ENCODE measurements at places on chromosomes 11 and 22. TPM values are rescaled to one million over a fixed set of nuclear protein-coding genes. Genes with fewer than 3 reads are reported as not detected.

DNA sequence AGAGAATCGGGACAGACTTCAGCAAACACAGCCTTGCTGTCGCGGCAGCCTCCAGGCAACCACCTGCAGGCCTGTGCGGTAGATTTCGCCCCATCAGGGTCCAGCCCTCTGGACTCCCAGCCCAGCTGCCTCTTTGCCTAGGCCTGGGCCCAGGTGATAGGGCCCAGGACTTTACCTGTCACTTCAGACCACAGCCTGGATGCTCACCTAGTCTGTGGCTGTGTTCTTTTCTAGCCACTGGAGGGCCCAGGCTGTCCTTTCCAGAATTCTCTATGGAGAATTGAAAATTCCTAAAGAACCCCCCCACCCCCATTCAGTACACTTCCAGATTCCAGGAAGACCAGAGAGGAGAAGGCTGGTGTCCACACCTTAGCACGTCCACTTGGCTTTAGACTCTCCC lies 30.6 kb upstream of the RAB1B start:
- DNase-seq = no peak

DNA sequence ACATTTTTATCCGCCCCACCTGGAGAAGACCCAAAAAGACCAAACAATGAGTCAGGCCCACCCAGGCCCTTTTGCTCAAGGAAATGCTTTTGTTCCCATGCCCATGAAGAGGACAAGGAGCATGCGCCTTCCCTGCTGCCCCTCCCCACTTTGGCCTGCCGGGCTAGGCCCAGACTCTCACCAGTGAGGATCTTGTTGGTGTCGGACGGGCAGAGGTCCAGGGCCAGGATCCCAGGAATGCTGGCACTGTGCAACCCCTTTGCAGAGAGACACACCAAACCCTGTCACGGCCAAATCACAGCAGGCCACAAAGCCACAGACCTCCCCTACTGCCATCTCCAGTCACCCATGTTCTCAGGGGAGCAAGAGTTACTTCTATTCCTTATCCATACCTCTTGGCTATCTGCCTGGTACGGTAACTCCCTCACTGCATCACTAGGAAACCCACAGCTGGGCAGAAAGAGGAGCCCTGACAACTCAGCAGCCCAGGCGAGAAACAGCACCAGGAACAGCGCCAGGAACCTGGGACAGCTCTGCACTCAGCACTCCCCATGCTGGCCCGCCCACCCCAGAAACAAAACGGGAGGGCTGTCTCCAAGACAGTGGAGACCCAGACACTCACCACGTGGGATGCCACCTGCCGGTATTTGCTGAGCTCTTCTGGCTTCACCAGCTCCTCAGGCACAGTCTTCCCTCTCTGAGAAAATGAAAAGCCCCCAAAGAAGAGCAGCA lies 5.5 kb downstream of the PRPF19 start:
- no peak for DNase-seq

Gene MIAT
- polyA plus RNA-seq = 0.97 TPM

Gene CD3E
- polyA plus RNA-seq = 0.94 TPM

- DNase-seq = no peak
These were observed 5.9 kb upstream of the ARL14EP start for GRCh38 chr11:30317030-30317429.

Gene PKNOX2
- polyA plus RNA-seq = 13.0 TPM

DNA sequence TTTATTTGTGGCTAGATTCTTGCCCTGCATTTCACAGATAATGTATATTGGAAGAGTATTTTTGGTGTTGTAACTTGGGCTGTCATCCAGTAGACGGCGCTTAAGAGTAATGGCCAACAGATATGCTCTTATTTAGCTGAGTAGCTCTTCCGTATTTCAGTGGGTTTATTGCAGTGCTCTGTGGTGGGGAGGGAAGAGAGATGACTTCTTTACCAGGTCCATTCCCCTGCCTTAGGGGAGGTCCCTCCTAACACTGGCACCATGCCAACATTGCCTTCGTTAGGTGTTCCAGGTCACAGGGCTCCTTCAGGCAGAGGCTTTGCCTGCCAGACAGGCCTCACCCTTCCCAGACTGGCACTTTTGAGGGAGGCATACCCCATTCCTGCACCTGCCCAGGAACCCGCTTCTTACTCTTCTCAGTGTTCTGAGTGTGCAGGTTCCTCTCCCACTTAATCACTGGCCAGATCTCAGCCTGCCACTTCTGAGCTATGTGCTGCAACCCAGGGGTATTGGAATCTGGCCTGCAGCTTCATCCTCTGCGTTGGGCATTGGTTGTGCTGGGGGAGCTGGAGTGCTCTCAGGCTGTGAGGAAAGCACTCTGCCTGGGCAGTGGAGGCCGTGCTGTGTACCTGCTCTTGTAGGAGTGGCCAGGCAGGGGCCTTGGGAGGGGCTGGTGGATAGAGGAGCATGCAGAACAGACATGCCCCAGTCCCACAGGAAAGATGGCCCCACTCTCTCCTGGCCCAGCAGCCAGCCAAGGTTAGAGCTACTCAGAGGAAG lies 29.4 kb upstream of the SLN start:
- DNase-seq = no peak

DNA sequence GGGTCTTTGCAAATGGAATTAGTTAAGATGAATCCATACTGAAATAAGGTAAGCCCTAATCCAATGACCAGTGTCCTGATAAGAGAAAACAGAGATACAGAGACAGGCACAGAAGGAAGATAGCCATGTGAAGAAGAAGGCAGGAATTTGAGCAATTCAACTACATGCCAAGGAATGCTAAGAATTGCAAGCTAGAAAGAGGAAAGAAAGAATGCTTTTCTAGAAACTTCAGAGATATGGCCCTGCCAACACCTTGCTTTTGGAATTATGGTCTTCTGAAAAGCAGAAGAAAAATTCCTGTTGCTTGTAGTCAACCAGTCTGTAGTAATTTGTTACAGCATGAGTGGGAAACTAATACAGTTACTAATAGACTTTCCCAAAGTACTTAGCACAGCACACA lies 111.3 kb downstream of the SLC17A6 start:
- DNase-seq = no peak

DNA sequence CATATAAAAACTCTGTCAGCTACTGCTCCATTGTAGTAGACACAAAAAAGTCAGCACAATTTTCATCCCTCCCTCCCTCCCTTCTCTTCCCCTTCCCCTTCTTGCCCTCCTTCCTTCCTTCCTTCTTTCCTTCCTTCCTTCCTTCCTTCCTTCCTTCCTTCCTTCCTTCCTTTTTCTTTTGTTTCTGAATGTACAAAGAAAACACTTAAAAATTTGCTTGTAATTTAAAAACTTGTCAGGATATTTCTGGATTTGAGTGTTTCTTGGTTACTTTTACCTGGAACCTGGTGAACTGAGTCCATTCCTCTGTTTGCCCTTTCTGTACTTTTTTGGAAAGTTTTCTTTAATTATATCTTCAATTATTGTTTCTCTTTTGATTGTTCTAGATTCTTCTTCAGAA lies 31.5 kb upstream of the PLET1 start:
- DNase-seq = no peak

- no peak for DNase-seq
These were observed 111.9 kb downstream of the ARHGAP20 start for GRCh38 chr11:110600322-110600721.

- DNase-seq = no peak
These were observed 1.2 kb upstream of the MIOX start for GRCh38 chr22:50485221-50486131.

Gene CECR2
- polyA plus RNA-seq = 0.99 TPM

DNA sequence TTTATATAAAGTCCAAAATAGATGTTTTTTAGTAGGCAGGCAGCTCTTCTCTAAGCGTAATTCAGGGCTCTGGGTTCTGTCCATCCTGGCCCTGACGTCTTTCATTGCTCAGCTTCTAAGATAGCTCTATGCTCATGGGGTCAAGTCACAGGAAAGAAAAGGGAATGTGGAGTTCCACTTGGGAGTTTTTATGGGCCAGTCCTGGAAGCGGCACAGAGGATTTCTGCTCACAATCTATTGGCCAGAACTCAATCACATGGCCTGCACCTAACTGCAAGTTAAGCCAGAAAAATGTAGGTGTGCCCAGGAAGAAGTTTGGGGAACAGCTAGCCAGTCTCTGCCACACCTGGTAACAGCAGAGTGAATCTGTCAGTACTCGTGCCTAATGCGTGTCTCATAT lies 7.4 kb upstream of the ZBTB16 start:
- DNase-seq = no peak

DNA sequence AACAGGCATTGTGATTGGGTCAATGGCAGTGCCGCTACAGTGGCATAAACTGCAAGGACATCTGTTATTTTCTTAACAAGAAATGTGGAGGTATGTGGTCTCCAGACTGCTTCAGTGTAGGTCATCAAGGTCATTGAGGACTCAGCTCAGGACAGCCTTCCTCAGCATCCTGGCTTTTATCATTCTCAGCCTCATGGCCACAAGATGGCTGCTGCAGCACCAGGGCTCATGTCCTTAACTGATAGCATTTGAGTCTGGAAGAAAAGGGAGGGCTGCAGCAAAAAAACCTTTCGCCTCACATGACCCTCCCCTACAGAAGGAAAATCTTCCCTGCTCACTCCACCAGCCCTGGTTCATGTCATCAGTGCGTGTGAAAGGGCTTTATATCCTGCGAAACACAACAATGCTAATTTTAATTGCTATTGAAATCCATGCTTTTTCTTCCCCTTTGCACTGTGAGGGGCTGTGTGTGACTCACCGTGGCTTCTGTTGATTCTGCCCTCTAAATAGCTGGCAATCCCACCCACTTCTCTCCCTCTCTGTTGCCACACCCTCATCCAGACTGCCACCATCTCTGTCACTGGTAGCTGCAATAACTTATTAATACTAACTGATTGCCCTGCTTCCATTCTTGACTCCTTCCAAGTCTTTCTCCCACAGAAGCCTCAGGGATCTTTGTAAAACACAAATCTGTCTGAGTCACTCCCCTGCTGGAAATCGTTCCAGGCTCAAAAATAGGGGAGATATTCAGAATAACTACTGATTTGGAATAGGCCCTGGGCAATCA lies 43.8 kb downstream of the CHRDL2 start:
- no peak for DNase-seq

Gene CACNA1I
- polyA plus RNA-seq = 0.02 TPM

DNA sequence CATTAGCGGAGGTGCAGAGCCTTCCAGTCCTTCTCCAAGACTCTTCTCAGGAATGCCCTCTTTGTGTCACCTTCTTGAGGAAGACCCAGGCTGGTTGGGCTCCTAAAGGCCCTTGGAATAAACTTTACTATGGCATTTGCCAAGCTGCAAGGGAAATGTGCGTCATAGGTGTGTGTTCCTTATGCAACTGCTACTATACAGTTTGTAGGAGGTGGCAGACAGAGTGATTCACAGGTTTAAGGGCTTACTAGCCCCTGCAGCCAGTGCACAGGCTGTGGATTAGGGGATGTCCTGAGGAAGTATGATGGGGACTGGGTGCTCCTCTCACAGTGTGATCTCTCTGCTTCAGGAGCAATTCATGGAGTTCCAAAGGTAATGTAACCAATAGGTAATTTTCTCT lies 74.6 kb downstream of the TENM4 start:
- DNase-seq = no peak

Gene PKDREJ
- 0.12 TPM for polyA plus RNA-seq

GRCh38 chr11:114348200-114349191 lies 51.8 kb downstream of the C11orf71 start:
- no peak for DNase-seq

Gene CCDC89
- 2.8 TPM for polyA plus RNA-seq

- no peak for DNase-seq
These were observed 57.5 kb upstream of the DDI1 start for GRCh38 chr11:103978616-103979595.

GRCh38 chr11:75241906-75242644 lies 1.5 kb downstream of the TPBGL start:
- DNase-seq = no peak

Gene UCP3
- polyA plus RNA-seq = 0.84 TPM

Gene OSM
- not detected for polyA plus RNA-seq
